OCI-M1 (cell line): ENCODE measurements at places on chromosomes 6 and 20.

DNA sequence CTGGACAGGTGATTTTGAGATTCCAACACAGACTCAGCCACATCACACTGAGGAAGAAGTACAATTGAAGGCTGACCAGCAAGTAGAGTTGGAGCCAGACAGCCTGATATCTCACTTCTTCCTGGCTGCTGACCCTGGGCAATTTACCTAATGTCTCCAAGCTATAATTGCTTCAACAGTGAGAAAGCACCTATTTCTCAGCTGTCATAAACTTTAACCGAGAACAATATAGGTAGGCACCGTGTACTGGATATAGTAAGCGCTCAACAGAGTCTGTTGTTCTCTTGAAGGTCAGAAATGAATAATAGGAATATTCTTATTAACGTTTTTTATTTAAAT is 28.3 kb downstream of the STX7 start:
- DNase-seq: peak; percentile 21

DNA sequence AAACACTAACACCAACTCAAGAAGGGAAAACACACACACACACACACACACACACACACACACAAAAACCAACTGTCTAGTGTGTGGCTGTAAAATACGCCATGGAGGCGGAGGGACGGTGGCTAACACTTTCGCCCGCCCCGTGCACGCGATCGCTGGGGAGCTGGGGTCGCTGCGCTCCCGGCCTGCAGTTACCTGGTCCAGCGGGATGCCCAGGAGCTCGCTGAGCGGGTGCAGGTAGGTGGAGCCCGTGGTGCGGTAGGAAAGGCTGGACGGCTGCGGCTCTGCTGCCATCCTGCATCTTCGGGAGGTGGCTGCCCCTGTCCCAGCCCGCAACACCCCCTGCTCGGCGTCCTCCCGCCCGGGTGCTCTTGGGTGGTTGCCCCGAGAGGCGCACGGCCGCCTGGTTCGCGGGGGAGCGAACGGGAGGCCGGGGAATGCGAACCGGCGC is 303 bp downstream of the MBOAT1 start:
- peak; percentile 84 for DNase-seq

DNA sequence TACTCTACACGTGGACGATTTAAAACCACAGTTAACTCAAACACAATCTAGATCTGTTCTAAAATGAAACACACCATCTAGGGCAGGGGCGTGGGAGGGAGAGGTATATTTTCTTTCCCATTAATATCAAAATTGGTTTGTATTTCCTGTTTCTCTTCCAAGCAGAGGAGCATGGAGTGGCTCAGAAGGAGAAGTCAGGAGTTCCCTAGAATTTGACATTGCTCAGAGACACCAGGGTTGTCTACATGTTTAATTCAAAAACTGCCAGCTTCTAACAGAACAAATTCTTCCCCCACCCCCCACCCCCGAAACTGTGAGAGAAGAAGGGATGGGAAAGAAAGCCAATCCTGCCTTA is 2.3 kb downstream of the PREX1 start:
- peak; percentile 6 for DNase-seq

DNA sequence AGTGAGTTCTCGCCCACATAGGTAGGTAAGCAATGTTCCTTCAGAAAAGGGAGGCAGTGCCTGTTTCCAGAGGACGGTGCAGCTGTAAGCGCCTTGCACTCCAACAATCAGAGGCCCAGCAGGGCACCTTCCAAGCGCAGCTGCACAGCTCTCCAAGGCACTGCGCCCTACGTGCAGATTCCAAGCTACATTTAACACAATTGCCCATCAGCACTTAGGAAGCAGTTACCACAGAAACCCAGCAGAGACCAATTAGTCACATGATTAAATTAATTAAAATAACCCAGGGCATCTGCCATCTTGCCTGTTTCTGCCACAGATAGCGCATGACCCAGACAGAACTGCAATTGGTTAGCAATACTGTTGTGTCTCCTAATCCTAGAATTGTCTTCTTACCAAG is 65.5 kb downstream of the SOBP start:
- no peak for DNase-seq

GRCh38 chr6:36712816-36713215 is 15.2 kb downstream of the RAB44 start:
- DNase-seq: no peak

DNA sequence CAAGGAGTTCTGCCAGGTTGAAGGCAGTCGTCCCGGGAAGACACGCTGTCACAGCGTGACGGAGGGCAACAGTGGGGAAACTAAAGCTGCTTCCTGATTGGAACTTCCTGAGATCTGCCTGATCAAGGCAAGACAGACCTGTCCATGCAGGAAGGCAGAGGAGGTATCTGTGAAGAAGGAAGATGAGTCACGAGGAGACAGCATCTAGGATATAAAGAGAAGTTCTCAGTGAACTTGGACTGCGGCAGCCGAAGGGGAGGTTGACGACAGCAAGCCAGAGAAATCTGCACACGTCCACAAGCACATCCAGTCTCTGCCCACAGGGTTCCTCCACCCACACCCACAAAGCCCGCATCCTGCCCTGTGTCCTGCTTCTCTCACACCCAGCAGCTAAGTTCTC is 38.6 kb downstream of the PREP start:
- no peak for DNase-seq

DNA sequence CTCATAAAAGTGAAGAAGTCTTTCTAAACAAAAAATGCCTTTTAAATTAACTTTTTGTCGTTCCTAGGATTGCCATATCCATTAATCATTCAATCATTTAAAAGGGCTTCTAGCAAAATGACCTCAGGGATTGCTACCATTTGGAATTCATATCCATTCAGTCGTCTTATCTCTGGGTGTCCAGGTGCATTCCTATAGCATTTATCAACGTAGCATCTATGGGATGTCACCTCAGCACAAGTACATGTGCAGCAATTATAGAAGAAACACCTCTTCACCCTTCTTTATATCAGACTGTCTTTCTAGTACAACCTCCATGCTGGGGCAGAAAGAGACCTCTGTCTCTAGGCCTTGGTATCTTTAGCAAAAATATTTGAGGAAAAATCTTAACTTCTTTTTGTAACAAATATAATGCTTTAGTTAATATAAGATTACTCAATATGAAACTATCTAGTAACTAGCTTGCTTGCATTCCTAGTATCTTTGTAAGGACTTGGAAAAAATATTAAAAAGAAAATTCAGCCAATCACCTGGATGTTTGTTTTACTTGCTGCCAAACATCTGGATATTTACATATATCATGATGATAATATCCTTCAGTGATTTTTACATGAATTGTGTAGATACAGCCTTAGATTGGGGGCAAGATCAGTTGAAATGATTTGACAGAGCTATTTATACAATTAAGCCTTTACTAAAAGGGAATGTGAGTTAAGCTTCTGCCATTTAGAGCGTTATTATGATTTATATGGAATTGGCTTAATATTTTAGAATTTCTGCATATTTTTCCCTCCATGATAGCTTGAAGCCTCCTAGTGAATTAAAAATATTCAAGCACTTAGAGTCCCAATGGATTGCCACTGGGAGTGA is 356.8 kb downstream of the HDGFL1 start:
- DNase-seq: no peak

DNA sequence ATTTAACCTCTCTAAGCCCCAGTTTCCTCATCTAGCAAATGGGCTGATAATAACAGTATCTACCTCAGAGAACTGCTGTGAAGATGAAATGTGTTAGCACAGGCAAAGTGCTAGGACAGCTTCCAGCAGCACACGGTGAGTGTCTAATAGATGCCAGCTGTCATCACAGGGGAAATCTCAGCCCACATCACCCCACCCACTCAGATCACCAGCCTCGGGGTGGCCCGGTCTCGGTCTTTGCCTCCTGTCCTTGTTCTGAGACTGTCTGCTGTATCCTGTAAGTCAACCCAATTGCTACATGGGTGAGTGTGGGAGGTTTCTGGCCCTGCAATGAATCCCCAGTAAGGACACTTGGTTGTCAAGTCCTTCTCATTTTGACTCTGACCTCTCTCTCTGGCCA is 99.5 kb upstream of the ZNFX1 start:
- no peak for DNase-seq

DNA sequence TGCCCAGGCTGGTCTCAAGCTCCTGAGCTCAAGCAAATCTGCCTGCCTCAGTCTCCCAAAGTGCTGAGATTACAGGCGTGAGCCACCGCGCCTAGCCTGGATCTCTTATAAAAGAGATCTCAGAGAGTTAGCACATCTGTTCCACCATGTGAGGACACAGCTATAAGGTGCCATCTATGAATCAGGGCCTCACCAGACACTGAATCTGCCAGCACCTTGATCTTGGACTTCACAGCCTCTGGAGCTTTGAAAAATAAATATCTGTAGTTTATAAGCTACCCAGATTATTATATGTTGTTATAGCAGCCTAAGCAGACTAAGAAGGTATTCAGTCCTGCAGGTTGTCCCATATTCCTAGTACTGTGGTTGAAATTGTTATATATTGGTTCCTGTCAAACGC is 33.2 kb upstream of the SHLD1 start:
- no peak for DNase-seq

GRCh38 chr20:18059603-18060002 is 1.9 kb upstream of the OVOL2 start:
- no peak for DNase-seq

GRCh38 chr6:142028527-142028926 is 104.2 kb upstream of the GJE1 start:
- DNase-seq: no peak

- DNase-seq: no peak
Measured at GRCh38 chr6:109498936-109499335, 15.9 kb upstream of the ZBTB24 start.

DNA sequence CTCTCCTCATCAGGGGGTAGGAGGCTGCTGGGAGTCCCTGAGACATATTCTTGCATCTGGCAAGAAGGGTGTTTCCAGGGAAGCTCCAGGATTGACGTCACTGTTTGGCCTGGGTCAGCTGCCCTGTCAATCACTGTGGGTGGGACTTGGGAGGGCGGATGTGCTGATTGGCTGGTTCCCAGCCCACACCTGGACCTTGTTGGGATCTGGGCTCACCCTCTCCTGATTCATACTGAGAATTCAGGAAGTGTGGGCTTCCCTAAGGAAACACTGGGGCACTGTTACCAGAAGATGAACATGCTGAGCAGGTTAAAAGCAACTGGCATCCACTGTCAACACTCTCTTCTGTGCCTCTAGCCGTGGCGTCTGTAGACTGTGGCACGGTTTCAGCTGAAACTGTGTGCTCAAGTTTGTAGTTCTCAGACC is 36.5 kb downstream of the CDH26 start:
- no peak for DNase-seq

DNA sequence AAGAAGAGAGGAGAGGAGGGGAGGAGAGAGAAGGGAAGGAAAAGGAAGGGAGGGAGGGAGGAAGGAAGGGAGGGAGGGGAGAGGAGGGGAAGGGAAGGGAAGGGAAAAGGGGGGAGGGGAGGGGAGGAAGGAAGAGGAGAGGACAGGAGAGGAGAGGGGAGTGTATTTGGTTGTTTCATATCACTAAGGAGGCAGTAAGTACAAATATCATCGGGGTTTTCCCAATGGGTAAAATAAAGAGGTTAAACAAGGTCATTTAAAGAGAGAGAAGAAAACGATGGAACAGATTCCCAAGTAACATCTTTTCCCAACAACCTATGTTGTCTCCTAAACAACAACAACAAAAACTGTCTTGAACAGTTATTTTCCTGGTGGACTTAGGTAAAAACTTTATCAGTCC is 43.6 kb downstream of the MBOAT1 start:
- no peak for DNase-seq

GRCh38 chr6:67698534-67698933 is 936.5 kb upstream of the ADGRB3 start:
- no peak for DNase-seq

- peak; percentile 62 for DNase-seq
Measured at GRCh38 chr6:57040011-57040410, 6.5 kb upstream of the KIAA1586 start.

- DNase-seq: peak; percentile 85
Measured at GRCh38 chr20:45857882-45858216, 435 bp downstream of the ZSWIM3 start.

GRCh38 chr20:8033151-8033841 is 13.7 kb upstream of the TMX4 start:
- DNase-seq: no peak

DNA sequence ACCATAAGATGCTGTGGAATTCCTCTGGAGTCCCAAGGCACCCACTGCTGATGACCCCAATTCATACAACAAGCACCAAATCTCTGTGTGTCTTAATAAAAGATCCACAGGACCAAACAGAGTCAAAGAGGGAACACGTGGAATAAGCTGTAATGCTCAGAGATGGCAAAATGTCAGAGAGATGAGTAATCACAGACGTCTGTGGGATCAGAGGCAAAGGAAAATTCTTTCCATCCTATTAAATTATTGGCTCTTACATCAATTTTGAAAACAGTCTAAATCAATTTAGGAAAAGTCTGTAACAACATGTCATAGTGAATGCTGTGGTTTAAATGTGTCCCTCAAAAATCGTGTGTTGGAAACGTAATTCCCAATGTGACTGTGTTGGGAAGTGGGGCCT is 17.5 kb upstream of the SAMD3 start:
- no peak for DNase-seq

DNA sequence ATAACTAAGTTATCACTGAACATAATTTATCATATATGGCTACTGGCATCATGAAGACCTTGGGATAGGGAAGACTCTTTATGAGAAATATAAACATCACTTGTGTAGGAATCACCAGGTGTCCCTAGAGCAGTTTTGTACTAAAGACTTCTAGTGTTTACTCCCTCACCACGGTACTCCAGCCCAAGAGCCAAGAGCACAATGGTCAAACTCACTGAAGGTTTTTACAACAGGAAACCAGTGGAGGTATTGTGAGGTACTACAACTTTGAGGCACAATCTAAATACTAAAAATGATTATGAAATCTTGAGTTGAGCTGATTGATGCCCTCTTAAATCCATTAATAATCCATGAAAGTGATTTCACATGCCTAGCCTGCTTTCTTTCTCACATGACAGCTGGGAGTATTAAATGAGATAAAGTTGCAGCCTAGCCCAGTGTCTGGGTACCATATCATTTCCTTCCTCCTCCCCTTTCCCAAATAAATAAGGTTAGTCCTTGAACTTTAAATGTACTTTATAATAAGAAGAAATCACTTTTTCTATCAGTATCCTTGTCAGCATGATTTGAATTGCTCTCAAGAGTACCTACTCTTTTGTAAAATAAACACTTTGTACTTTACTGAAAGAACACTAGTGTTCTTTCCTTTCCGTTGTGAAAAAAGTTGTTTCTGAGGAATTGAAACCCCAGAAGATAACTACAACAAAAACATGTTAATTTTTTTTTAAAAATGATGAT is 26.5 kb downstream of the GLO1 start:
- DNase-seq: no peak

- DNase-seq: peak; percentile 72
Measured at GRCh38 chr6:73577676-73578075, 56.8 kb upstream of the EEF1A1 start.

DNA sequence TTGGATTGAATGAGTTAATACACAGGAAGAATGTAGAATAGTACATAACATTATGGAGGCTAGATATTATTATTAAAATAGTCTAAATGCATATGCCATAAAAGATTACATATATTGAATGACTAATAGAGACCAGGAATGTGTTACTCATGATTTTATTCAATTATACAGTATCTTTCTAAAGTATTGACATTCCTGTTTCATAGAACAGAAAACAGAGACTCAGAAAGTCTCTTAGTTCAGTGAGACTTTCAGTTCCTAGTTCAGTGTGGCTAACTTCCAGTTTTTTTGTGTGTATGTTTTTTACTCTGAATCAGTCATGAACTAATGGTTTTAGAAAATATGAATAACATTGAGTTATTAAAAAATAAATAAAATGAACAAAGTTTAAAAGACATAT is 34.6 kb upstream of the TMEM244 start:
- DNase-seq: no peak

GRCh38 chr6:125637207-125637606 is 112.2 kb upstream of the HEY2 start:
- DNase-seq: no peak
